Putamen (tissue), 1 donor: ENCODE measurements at places on chromosomes 4 and X.
A peak's percentile ranks its signal among the peaks of the same experiment; 100 is the strongest.

DNA sequence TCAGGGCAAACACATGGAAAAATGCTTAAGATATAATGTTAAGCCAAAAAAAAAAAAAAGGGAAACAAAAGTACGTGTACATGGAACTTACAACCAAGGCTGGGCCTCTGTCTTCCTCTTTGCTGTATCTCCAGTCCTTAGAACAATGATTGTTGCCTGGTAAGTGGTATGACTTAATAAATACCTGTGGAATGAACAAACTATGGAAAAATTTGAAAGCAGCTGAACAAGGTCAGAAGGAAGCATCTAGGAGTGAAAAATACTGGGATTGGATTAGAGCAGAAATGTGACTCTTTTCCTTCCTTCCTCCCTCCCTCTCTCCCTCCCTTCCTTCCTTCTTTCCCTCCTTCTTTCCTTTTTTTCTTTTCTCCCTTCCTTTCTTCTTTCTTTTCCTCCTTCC is 54.2 kb upstream of the SMIM10 start:
- no peak for DNase-seq

GRCh38 chrX:143788265-143788664 is 67.7 kb upstream of the SPANXN2 start:
- no peak for DNase-seq

DNA sequence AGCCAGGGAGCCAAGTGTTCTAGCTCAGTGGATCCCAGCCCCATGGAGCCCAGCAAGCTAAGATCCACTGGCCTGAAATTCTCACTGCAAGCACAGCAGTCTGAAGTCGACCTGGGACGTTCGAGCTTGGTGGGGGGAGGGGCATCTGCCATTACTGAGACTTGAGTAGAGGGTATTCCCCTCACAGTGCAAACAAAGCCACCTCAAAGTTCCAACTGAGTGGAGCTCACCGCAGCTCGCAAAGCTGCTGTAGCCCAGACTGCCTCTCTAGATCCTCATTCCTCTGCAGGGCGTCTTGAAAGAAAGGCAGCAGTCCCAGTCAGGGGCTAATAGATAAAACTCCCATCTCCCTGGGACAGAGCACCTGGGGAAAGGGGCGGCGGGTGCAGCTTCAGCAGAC is 226.3 kb downstream of the ZIC3 start:
- no peak for DNase-seq

- DNase-seq = no peak
Measured at GRCh38 chrX:21503593-21503992, 129.4 kb downstream of the CNKSR2 start.

DNA sequence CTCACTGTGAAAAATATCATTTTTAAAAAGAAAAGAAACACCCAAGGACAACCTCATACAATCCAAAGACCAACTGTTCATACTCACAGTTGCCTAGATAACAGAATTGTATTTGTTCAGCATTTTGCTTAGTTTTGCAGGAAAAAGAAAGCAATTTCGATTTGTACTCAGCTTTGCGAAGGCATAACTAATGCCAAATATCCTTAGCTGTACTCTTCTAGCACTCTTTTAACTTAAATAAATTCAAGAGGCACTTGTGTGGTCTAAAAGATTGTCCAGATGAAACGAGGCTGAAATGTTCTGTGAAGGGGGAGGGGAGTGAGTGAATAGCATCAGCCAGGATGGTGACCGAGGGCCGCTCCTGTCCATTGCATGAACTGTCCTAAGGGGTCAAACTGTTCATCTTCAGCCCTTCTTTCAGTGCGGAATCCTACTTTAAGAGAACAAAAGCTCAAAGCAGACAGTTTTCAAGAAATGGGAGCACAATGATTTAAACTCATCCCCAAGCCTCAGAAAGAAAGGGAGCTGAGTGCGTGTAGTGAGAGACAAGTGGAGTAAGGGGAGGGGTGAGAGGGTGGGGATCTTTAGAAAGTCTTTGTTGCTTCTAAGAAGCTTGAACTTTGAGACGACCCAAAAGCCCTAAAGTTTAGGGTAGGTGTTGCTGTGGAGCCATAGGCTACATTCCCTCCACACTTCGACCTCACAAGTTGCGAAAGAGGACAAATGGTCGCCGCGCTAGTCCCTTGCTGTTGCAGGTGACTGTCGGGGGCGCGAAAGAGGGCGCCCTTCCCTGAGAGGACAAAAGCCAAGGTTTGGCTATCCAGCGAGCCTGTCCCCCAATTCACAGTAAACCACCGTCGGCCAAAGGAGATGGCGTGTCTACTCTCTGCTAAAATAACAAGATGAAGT is 4.0 kb upstream of the NEUROG2 start:
- no peak for DNase-seq

DNA sequence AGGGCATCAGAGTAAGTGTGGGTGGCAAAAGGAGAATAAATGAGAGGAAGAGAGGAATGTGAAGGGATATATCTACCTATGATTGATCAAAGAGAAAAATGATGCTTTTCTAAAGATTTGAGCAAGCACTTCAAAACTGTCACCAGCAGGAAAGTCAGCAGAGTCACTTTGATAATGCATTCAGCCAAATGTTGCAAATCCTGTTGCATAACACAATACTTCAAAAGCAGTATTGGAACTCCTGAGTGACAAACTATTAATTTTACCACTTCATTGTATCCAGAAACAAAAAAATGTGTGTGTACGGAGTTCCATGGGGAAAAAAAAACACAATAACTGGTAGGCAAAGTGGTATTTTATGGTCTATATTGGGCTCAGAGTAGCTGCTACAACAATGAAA is 160.3 kb downstream of the EMCN start:
- no peak for DNase-seq

DNA sequence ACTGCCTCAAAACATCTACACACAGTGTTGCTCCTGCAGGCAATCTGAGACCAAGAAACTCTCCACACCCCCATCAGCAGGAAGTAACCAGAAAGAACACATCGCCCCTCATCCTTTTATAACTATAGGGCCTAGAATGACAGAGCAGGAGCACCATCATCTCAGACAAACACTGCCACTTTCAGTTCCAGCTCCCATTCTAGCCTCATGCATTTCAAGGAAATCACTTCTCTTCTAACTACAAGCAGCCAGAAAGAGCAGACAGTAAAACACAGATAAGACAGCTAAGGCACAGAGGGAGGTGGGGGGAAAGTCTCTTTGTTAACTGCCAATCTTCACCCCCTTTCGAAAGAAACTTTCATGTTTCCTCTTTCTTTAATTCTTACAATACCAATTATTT is 102.6 kb upstream of the TENT5D start:
- no peak for DNase-seq

DNA sequence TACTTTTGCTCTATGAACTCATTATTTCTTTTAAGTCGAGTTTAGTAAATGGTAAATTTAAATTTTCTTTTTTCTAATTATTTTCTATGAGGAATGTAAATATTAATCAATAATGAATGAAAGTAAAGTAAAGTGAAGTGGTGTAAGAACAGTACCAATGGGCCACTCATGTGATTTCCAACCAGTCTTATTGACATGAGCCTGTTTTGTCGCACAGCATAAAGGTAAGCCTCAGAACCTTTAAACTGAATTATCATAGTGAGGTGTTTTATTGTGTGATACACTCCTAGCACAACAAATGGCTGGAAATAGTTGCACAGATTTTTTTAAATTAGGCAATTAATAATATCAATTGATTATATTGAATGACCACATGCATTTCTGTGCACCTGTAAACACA is 1.1 kb downstream of the ADH1C start:
- DNase-seq = no peak

- DNase-seq = no peak
Measured at GRCh38 chr4:188417181-188417580, 277.9 kb downstream of the TRIML1 start.

DNA sequence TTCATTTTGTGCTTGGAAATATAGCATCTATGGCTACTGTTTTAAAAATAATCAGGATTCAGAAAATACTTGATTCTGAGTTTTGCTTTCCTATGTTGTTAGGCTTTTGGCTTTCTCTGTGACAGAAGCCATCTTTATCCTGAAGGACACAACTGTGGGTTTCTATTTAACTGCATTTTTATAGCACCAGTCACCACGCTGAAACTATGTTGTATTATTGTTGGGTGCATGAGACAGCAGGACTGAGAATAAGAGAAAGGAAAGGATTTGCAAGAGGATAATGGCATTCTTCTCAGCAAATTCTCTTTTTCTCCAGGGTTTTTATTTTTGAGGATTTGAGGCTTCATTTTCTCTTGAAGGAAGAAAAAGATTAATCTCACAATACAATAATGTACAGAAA is 10.1 kb upstream of the NEUROG2 start:
- no peak for DNase-seq

- DNase-seq = peak; percentile 83
Measured at GRCh38 chr4:88456670-88457306, at the start of gene HERC5. Gene HERC5, plus strand, starts transcription at chr4:88457119. Its CDS starts 151 bp downstream, at chr4:88457270.

DNA sequence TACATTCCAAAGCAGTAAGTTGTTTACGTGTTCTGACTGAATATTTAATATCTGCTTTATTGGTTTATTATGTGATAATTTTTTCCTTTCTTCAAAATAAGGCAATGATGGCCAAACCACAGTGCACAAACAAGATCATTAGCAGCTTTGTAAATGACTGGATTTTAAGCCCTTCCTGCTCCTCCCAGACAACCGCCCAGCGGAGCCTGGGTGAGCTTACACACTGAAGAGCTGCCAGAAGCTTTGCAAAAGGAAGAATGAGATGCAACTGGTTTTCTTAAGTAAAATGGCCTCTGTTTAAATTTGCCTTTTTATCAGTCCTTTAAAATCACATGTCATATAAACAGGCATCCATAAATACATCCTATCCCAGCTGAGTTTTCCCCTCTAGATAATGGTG is 52.2 kb downstream of the SPARCL1 start:
- DNase-seq = no peak

- DNase-seq = no peak
Measured at GRCh38 chr4:11424000-11424399, 4.7 kb downstream of the HS3ST1 start.

GRCh38 chrX:128928636-128929035 is 594.7 kb downstream of the SMARCA1 start:
- no peak for DNase-seq

GRCh38 chr4:70754990-70755688 is 33.4 kb downstream of the RUFY3 start:
- DNase-seq = no peak
